ENCODE measurements at places on chromosomes 12 and 14. TPM values are rescaled to one million over a fixed set of nuclear protein-coding genes. Genes with fewer than 3 reads are reported as not detected.
A peak's percentile ranks its signal among the peaks of the same experiment; 100 is the strongest.

DNA sequence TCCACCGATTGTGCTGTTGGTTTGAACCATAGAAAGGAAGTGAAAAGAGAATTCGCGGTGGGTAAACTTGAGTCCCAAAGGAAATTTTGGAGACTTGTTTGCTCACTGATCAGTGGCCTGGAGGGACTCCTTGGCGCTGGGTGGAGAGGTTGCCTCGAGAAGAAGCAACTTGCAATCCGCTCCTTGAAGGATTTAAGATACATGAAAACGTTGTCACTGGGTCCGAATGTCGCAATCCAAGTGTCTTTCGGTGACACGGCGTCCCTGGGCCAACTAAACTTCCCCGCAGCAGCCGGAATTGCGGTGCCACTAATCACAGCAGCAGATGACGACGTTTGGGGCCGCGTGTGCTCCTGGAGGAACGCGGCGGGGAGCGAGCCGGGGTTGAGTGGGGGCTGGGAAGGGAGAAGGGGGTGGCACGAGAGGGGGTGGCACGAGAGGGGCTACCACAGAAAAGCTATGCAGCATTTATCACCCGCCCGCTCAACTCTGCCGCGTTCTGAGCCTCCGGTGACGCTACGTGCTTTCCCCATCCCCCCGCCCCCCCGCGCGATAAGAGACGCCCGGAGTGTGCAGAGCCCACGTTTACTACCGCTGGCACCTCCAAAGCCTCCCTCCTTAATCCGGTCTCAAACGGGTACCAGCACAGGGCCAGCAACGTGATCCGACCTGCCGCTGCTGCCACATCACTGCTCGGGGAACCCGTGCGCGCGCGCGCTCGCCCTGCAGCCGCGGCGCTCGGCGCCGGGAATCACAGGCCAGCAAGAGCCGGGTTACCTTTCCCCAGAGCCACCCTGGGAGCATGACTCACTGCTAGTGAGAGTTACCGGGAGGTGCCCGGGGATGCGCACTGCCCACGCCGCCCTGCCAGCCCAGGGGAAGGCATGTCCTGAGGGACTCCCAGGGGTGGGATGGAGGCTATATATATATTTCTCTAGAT lies 833 bp upstream of the BHLHE41 start:
- DNase-seq, result peak; percentile 74

DNA sequence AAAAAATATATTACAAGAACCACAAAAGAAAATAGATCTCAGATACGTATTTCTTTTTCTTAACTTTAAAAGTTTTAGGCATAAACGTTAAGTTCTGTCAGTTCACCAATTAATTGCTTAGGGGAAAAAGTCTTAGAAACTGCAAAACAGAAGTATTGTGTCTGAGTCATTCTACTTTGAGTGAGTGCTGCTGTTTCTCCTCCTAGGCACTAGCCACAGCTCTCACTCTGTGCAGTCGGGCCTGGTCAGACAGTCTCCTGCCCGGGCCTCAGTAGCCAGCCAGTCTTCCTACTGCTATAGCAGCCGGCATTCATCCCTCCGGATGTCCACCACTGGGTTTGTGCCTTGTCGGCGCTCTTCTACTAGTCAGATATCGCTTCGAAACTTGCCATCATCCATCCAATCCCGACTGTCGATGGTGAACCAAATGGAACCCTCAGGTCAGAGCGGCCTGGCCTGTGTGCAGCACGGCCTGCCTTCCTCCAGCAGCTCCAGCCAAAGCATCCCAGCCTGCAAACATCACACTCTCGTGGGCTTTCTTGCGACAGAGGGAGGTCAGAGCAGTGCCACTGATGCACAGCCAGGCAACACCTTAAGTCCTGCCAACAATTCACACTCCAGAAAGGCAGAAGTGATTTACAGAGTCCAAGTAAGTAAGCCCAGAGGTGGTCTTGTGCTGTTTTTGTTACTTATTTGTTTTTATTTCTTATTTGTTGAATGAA lies 201.3 kb downstream of the PCNX1 start:
- no peak for DNase-seq

DNA sequence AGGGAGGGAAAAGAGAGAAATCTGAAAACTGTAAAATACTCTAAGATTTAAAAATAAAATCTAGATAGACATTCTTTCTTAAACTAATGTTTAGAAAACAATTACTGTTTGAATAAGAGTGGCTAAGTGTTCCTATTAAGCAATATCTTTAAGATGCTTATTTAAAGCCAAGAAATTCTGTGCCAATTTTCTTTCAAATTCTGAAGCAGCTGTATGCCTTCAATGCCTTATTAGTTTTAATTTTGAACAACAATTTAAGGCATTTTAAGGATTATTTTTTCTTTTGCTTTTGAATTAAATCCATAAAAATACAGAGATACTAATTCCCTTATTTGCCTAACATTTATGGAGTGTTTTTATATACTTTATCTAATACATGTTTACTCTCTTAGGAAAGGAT lies 50.3 kb upstream of the KITLG start:
- DNase-seq, result no peak

DNA sequence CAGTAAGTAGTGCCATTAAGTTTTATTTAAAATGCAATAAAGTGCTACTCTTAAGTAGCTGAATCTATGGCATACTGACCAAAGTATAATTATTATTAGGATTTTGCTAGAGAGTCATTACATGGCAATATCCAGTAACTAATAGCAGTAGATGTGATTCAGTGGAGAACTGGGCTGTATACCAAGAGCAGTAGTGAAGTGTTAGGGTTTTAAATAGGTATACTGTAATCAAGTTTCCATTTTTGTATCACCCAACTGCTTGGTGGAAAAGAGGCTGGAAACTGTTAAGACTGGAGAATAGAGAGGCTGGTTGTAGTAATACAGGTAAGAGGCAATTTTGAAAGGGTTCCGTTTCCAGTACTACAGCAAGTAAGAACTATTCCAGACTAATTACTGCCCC lies 13.3 kb upstream of the LLPH start:
- no peak for DNase-seq

RASSF9 gene
- 2.4 TPM for polyA plus RNA-seq

COPS7A gene
- polyA plus RNA-seq, result 42.2 TPM

Data from large intestine (tissue), 12 donors.